M059J (cell line): ENCODE measurements at places on chromosomes 1 and 21.

DNA sequence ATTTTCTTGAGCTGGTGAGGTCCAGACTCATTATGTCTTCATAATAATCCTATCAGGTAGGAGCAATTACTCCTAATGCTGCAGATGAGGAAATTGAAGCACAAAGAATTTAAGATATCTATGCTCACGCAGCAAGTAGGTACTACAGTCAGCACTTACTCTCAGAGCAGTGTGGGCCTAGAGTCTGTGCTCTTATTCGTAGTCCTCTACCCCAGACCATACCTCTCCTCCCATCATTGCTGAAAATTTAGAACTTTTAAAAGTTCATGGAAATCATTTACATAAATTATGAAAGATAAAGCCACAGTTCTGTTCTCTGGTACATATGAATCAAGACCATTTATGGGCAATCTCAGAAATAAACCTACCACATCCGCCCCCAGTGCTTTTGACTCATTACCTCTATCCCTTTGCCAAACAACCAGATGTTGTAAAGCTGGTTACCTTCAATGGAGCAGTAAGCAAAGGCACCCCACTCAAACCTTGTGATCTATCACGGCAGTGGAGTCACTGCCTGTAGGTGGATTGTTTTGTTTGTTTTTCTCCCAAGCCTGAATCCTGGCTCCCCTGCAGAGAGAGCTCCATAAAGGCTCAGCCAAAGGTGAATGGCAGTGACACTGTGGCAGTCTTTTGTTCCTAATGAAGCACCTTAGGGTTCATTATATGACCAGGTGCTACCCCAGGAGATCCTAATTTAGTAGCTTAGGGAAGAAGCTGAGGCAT lies 20.9 kb upstream of the MAN1A2 start:
- peak; percentile 42 for DNase-seq

DNA sequence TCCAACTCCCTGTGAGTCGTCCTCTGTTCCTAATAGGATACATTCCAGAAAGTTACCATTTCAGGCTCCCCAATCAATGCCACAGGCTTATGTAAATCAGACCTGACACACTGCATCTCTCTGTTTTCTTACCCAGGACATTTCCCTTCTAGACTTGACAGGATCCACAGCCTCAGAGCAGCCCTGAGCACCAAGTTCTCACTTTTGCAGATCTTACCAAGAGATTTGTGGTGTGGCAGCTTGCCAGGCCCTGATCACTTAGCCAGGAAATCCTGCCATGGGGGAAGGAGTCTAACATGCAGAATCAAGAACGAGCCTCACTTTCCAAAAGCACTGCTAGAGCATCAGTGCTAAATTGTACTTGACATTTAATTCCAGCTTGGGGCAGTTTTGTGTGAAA lies 202.9 kb downstream of the TBX15 start:
- DNase-seq = peak; percentile 71

GRCh38 chr1:67646145-67647035 lies 38.6 kb upstream of the GADD45A start:
- peak; percentile 92 for DNase-seq

DNA sequence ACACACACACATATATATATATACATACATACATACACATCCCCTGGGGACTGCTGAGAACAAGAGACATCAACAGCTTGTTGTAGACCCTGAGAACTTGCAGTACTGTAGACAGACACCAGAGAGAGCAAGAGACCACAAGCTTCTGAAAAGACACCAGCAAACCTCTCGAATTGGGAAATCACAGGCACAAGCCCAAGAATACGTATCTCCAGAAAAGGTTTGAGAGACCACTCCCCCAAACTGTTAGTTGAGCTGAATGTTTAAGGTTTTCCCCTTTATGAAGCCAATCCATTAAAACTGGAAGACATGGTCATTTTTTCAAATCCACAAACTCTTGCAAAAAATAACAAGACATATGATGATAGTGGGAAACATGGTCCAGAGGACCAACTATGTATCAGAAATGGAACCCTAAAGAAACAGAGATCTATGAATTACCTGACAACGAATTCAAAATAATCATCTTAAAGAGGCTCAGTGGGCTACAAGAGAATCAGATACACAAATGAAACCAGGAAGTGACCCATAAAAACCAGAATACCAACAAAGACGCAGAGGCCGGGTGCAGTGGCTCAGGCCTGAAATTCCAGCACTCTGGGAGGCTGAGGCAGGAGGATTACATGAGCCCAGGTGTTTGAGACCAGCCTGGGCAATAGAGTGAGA lies 45.1 kb downstream of the SLC2A1 start:
- peak; percentile 73 for DNase-seq

- DNase-seq = no peak
These were observed 134.9 kb downstream of the RERE start for GRCh38 chr1:8682573-8682972.

- DNase-seq = no peak
These were observed 194.0 kb upstream of the SGIP1 start for GRCh38 chr1:66339944-66340343.

DNA sequence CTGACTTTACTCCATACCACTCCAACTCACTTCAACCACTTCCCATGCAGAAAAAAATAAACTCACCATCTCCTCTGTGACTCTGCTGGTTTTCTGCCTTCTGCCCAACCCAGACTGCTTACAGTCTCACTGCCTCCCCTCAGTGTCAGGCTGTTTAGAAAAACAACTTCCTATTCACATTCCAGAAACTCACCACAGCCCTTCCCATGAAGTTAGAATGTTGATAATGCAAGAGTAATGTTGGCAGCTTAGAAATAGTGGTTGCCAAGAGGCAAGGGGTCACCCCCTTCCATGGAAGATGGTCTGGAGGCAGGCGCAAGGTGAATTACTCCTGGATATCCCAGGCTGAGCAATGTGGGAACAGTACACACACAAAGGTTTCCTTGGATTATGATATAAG lies at the start of gene SELP:
SELP (minus strand) TSS at position 119 of the 400 bp plus-strand sequence; CDS start at position 69, 50 bp downstream.
- no peak for DNase-seq

GRCh38 chr1:17696417-17697301 lies 58.5 kb upstream of the ACTL8 start:
- DNase-seq = peak; percentile 67

DNA sequence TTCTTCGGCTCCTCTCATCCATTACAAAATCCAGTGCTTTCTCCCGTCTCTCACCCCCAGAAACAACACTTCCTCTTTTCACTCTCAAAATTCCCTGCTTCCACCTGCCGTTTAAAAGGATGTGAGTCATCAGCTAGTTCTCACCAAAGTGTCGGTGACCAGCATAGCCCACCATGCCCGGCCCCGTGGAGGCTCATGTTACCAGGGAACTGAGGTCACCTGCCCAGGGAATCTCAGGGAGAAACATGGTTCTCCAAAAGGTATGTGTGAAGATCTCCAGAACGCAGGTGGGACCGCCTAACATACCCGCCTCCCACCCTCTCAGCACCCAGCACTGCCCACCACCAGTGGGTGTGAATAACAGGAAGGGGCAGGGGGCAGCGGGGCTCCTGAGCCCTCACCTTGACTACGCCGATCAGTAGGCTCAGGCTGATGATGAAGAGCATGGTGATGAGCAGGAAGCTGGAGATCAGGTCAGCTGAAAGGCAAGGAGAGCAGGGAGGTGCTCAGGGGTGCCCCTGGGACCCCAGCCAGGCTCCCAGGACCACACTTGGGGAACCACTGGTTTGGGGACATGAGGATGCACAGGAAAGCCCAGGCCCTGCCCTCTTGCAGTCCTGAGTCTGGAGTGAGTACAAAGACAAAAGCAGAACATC lies 16.2 kb downstream of the LAPTM5 start:
- peak; percentile 72 for DNase-seq

- DNase-seq = no peak
These were observed 17.0 kb upstream of the CAPN8 start for GRCh38 chr1:223682502-223682901.

GRCh38 chr1:238329671-238330070 lies 438.9 kb upstream of the ZP4 start:
- DNase-seq = peak; percentile 10

DNA sequence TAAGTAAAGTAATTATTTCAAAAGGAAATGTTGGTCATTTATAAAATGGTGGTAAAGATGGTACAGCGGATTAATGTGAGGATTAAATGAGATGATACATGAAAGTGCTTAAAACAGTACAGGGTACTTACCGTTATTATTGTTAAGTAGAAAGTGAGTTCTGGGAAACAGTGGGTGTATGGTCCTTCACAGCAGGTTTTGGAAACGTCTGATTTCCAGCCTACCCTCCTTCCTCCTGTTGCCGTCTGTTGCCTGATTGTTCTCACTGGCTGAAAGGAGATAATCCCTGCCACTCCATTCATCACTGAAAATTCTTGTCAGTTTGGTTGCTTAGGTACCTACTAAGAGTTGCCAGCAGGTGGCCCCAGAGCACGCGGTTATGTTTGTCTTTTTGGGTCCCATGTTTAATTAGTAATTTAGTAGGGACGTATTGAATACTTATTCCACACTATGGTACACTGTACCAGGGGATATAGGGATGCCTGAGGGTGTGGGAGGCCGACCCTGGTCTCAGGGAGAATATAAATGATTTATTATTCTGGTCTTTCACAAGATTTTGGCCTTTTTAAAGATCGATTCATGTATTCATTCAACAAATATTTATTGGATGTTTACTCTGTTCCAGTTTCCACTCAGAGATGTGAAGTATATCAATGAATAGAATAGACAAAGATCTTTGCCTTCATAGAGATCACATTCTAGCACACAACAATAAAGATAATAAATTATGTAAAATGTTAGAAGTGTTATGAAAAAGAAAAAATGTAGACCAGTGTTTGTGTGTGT lies 30.8 kb upstream of the RPTN start:
- DNase-seq = peak; percentile 73

DNA sequence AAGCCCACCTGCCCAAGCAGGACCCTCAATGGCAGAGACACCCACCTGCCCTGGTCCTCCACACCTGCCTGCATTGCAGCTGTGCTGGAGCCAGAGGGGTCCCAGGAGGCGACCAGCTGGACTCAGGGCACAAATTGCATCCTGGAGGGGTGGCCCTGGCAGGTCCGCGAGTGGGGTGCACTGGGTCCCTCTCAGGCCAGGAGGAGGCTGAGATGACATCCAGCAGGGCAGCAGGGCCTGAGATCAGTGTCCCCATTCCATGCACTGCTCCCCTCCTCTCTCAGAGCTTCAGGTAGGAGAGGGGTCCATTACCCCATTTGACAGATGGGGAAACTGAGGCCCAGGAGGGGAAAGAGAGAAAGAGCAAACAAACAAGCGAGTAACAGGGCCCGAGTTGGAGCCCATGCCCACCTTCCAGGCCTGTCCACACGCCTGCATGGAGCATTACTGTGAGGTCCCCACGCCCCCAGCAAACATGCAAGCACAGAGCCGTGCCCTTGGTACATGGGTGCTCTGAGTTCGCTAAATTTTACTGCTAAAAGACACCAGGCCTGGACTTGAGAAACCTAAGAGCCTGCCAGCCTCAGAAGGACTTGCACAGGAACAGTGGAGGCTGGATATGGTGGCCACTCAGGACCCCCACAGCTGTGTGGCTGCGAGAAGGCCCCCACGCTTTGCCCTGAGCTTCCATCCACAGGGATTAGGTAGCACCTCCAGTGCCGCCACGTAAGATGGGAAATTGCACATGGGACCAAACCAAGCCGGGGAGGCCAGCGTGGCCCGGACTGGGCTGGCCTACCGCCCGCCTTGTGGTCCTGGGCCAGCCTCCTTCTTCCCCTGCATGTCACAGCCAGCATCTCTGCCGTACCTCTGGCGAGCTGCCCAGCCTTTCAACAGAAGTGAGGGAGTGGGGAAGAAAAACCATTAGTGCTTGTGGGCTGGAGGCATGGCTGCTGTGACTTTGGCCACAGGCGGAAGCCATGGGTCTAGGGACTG lies 7.4 kb downstream of the WNT3A start:
- DNase-seq = peak; percentile 87

GRCh38 chr1:116178837-116179236 lies 67.6 kb downstream of the MAB21L3 start:
- DNase-seq = no peak

- no peak for DNase-seq
These were observed 283.1 kb downstream of the PLPP3 start for GRCh38 chr1:56295949-56296929.
